ENCODE measurements at places on chromosomes 7 and 10.
A peak's percentile ranks its signal among the peaks of the same experiment; 100 is the strongest.

DNA sequence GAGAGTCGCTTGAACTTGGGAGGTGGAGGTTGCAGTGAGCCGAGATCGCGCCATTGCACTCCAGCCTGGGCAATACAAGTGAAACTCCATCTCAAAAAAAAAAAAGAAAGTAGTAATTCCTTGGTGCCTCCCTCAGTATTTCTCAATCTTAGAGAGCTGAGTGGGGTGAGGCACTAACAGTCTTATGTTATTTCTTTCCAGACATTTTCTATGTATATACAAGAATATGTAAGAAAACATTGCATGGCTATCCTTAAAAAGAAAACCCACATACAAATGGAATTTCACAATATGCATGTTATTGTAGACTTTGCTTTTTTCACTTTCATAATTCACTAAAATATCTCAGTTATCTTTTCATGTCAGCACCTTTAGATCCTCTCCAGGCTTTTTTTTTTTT is 13.6 kb upstream of the SLF2 start:
- no peak for DNase-seq

- no peak for DNase-seq
Measured at GRCh38 chr7:131525820-131526219, 30.6 kb downstream of the PODXL start.

- no peak for DNase-seq
Measured at GRCh38 chr7:36285276-36285675, 104.4 kb upstream of the ANLN start.

- peak; percentile 77 for DNase-seq
Measured at GRCh38 chr10:45008524-45009161, 7.9 kb downstream of the ZNF22 start.

GRCh38 chr10:55734112-55734511 is 626.9 kb downstream of the ZWINT start:
- no peak for DNase-seq

DNA sequence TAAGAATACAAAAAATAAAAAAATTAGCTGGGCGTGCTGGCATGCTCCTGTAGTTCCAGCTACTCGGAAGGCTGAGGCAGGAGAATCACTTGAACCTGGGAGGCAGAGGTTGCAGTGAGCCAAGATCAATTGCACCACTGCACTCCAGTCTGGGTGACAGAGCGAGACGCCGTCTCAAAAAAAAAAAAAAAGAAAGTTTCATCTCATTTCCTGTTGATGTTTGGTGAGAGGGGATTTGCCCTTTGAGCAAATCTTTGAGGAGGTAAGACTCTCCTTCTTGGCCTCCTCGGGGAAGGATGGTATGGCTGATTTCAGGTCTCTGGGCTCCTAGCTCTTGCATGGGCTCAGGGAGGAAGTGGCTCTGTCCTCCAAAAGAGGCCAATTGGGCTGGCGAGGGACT is 3.6 kb upstream of the GRID2IP start:
- no peak for DNase-seq

DNA sequence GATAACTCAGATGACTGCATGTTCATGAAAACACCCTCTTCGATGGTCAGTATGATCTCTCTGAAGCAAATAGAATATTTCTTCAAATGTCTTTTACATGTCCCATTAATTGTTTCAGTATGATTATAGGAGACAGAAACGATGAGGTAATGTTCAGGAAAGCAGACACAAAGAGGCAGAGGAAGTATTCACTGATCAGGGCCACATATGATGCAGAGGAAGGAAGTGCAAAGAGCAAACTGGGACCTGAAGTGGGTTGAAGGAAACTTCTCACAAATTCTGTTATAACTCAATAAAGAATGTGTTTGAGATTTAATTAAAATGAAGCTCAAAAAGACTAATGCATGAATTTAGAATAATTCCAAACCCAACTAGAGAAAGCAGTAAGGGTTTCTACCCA is 70.5 kb downstream of the TES start:
- DNase-seq: no peak

- DNase-seq: no peak
Measured at GRCh38 chr7:158018098-158018762, 569.4 kb downstream of the PTPRN2 start.

DNA sequence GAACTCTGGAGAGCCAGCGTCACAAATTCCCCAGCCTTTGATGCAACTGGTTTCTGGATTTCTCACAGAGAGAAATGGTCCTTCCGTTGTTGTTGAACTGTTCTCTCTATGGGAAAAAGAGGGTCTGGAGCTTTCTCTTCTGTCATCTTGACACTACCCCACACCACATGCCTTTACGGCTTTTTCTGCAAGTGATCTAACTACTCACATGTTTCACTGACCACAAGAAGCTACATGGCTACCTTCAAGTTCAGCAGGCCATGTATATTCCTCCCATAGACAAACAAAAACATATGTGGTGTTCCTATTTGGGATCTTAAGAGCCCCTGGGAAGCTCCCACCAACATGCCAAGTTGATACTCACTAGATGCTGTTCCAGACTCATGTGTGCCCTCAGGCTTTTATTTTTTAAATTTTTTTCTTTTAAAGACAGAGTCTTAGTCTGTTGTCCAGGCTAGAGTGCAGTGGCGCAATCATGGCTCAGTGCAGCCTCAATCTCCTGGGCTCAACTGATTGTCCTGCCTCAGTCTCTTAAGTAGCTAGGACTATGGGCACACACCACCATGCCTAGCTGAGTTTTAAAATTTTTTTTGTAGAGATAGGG is 72.0 kb downstream of the RNF216 start:
- peak; percentile 59 for DNase-seq

DNA sequence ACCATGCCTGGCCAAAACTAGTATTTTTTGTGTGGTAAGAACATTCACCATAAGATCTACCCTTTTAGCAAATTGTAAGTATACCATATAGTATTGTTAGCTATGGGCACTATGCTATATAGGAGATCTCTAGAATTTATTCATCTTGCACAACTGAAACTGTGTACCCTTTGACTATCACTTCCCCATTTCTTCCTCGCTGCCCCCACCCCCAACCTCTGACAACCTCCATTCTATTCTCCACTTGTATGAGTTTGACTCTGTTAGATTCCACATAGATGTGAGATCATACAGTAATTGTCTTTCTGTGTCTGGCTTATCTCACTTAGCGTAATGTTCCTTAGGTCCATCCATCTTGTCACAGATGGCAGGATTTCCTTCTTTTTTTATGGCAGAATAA is 3.6 kb downstream of the CASP7 start:
- DNase-seq: peak; percentile 26

GRCh38 chr7:114310345-114311110 is 104.1 kb upstream of the FOXP2 start:
- DNase-seq: peak; percentile 27

GRCh38 chr7:21370283-21370982 is 57.5 kb upstream of the SP4 start:
- no peak for DNase-seq

DNA sequence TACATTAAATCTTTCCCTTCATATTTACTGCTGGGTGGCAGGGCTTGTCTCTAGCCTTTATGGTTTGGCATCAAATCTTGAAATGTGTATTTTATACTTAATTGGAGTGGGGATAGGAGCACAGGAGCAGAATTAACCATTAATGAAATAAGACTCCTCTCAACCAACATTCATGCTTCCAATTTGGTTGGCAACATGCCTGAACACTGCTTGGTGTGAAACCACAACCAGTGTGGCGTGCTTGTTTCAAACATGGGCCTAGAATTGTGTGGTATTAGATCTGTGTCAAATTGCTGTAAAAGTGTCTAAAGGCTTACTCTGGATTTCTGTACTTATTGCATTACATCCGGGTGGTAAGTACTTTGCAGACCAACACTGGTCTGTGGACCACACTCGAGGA is 25.1 kb upstream of the VPS41 start:
- DNase-seq: no peak

- no peak for DNase-seq
Measured at GRCh38 chr7:154680894-154681659, 321.8 kb downstream of the PAXIP1 start.

DNA sequence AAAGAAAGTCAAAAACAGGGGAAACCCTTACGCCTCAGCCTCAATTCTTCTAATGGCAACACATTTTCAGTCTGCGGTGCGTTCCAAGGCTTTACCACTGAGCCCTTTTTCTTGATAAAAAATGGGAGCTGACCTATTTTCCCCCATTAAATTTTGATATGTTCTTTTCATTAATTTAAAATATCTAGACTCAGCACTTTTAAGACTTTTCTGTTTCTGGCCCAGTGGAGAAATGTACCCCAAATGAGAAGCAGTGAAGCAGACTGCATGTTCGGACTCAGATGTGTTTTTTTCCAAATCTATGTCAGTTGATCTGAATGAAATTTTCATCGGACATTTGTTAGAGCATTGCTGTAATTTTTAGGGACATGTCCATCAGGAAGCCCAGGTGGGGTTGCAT is 126.2 kb downstream of the SEC23IP start:
- no peak for DNase-seq
